ENCODE measurements at places on chromosomes 5 and 9.
A peak's percentile ranks its signal among the peaks of the same experiment; 100 is the strongest.

GRCh38 chr5:135333732-135334515, 65.1 kb downstream of the MACROH2A1 start:
- no peak for DNase-seq

- no peak for DNase-seq
These were observed 70.7 kb upstream of the LPAR1 start for GRCh38 chr9:111108946-111109345.

DNA sequence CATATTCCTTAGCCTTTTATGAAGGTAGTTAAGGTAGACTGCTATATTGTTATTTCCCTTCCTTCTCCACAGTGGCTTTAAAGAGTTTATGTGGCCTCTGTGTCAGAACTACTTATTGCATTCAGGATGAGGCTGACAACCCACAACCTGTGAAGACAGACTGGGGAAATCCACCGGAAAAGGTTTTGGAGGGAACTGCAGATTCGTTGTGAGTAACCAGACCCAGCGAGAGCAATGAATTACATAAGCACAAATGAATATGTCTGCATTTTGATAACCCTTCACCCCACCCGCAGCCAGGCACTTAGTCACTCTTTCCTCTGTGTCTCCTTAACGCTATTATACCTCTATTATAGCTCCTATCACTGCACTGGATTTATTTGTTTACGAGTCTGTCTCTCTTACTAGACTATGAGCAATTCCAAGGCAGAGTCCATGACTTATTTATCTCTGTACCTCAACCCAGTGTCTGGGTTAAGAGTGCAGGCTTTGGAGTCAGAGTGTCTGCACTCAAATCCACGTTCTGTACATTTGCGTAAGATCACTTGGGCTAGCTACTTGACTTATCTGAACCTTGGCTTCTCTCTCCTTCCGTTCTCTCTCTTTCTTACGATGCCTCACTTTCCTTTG, 19.2 kb downstream of the KCTD16 start:
- peak; percentile 76 for DNase-seq

GRCh38 chr5:78404682-78405293, 44.4 kb downstream of the SCAMP1 start:
- DNase-seq = no peak

GRCh38 chr5:148297731-148298130, 14.5 kb upstream of the SPINK7 start:
- DNase-seq = no peak

GRCh38 chr9:129481424-129481809, 139.5 kb downstream of the C9orf50 start:
- no peak for DNase-seq

DNA sequence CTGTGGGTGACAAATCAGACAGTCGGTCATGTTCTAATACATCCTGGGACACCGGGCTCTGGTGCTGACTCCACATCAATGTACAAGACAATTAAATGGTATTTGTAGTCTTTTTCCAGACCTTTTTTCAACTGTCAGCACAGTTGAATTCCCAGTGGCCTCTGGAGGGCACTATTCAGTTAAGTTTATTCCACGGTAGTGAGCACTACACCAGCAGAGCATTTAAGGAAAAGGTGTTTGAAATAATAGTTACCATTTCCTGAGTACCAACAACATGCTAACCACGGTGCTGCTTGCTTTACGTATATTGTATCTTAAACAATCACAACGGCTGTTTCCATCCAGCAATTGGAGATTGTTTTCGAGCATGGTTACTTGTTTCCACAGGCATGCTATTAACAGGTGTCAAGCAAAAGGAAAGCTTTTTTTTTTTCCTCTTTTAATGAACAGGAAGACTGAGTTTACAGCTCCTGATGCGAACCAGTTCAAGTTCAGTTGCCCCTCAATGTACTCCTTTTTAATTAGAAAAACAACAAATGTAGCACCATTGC, 186.7 kb downstream of the PDZD2 start:
- peak; percentile 15 for DNase-seq

GRCh38 chr5:6322163-6322713, 56.1 kb downstream of the MED10 start:
- no peak for DNase-seq

DNA sequence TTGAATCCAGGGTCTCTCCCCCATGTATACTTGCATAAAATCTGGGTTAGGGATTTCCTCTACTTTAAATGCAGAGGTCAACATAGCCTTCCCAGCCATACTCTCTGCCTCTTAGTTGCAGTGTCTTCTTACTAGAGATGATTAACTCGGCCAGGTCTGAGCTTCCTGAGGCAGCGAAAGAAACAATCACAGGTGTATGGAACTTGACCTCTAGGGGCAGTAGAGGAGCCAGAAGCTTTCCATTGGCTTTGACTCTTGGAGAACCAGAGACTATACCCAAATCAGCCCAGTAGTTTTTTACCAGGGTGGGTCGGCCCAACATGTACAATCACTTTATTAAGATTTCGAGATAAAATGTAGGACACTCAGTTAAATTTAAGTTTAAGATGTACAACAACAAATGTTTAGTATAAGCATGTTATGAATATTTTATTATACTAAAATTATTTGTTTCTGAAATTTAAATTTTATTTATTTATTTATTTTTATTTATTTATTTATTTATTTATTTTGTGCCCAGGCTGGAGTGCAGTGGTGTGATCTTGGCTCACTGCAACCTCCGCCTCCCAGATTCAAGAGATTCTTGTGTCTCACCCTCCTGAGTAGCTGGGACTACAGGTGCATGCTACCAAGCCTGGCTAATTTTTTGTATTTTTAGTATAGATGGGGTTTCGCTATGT, 48.0 kb upstream of the DMRT3 start:
- no peak for DNase-seq

DNA sequence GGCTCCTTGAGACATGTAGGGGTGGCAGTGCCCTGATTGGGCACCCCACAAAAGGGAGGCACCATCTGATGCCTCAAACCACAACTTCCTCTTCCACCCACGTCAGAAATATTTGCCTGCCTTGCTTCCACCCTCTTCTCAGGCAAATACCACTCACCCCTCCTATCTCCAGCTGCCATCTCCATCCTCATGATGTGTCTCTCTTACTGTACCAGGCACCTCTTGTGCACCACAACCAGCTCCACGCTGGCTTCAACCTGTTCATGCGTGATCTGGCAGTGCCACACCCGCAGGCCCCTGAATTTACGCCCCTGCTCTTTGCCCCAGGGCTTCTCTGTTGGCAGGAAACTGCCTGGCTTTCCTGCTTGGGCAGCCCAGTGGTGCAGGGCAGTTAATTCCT, 87.8 kb upstream of the HSPA9 start:
- no peak for DNase-seq

DNA sequence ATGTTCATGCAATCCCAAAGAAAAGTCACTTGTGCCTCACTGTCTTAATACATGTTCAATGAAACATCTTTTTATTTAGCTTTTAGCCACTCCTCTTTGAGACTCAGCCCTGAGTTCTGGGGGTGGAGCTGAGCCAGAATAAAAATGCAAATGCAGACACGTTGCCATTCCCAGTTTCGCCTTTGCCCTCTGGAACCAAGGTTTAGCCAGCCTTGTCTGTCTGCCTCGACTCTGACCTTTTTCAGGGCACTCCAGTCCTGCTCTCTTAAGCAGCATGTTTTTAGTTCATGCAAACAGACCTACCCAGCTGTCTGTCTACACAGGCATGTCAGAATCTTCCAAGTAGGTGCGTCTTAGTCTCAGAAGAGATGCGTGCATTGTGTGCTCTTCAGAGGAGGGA, 82.2 kb upstream of the RANBP3L start:
- no peak for DNase-seq

GRCh38 chr5:80931411-80931810, 28.8 kb upstream of the RASGRF2 start:
- DNase-seq = no peak

- no peak for DNase-seq
These were observed 28.5 kb upstream of the CDK5RAP2 start for GRCh38 chr9:120608421-120608820.

GRCh38 chr9:34759432-34760134, 49.6 kb upstream of the CCL21 start:
- DNase-seq = no peak

DNA sequence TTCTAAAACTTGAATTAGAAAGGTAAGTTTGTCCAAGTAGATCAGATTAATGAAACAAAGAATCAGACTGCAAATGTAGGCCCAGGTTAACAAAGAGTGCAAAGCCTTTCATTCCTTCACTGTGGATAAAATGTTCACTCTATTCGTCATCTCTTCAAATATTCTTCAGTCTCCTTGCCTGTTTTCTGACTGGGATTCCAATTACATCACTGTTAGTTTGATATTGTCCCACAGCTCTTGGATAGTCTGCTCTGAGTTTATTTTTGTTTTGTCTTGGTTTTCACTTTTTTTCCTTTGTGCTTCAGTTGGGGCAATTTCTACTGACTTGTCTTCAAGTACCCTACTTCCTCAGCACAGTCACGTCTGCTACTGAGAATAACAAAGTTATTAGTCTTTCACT, 38.5 kb upstream of the GZMA start:
- no peak for DNase-seq

DNA sequence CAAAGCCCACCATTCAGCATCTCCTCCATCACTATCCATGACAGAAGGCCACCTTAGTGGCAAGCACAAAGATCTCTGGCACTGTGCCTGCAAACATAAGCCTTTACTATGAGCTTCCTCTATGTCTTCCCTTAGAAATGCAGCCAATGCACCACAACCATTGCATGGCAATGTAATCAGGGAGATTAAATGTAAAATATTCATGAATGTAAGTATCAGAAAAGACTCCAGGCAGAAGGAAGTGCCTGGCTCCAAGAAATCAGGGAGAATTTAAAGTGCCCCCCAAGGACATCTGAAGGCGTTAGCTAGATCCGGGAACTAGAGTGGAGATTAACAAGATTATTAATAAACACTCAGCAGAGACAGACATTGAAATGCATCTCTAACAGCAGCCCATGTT, 32.5 kb upstream of the MYORG start:
- no peak for DNase-seq

- no peak for DNase-seq
These were observed 10.1 kb downstream of the PLIN2 start for GRCh38 chr9:19117039-19117716.

DNA sequence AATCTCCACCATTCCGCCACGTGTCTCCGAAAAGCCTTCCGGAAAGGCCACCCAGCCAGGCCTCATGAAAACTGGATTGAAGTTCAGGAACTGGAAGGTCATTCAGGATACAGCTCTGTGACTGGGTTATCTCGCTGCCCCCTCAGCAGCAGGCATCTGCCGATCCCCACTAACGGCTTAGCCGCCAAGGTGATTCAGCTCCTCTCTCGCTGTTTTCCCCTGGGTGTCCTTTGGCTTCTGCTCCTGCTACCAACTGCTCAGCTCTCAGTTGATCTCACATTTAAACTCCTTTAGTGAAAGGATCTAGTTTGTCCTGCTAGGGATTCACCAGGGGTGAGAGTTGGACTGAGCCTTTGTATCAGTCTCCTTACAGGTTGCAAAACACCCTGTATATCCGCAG, 2.2 kb upstream of the GDNF start:
- DNase-seq = no peak

DNA sequence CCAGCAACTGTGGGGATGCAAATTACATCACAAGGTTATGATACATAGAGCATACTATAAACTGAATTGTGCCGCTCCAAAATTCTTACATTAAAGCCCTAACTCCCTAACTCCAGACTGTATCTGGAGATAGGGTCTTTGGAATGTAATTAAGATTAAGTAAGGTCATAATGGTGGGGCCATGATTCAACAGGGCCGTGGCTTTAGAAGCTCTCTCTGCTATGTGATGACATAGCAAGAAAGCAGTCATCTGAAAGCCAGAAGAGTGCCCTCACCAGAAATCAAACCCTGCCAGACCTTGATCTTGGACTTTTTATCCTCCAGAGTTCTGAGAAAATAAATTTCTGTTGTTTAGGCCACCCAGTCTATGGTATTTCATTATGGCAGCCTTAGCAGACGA, 123.9 kb downstream of the FBXL17 start:
- no peak for DNase-seq

DNA sequence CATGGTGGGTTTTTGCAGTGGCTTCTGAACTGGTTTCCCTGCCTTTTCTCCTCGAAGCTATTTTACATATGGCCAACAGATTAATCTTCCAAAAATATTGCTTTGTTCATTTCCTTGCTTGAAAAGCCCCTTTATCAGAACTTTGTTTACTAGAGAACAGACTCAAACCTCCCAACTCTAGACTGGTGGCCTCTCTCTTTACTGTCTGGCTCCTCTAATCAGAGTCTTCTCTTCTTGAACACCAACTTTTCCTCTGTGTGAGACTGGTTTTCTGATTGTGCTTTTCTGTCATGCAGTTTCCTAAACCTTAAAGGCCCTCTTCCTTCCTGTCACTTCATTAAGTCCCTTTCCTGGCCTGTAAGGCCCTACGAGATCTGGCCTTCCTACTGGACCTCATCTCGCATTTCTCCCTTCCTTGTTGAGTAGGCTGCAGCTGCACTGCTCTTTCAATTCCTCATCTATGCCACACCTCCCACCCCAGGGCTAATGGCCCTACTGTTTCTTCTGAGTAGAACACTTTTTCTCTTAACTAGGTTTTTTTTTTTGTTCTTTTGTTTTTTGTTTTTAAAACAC, 5.7 kb downstream of the C9orf43 start:
- DNase-seq = no peak

Measured in activated CD4-positive, alpha-beta T cell treated with anti-CD3 and anti-CD28 coated beads, Interleukin-2, amount 50 U/mL, for 4 hours (primary cell).